Activated T-helper 9 cell treated with anti-CD3 and anti-CD28 coated beads, Interleukin-2, amount 50 U/mL, for 16 hours (primary cell): ENCODE measurements at places on chromosomes 3 and 15.
A peak's percentile ranks its signal among the peaks of the same experiment; 100 is the strongest.

DNA sequence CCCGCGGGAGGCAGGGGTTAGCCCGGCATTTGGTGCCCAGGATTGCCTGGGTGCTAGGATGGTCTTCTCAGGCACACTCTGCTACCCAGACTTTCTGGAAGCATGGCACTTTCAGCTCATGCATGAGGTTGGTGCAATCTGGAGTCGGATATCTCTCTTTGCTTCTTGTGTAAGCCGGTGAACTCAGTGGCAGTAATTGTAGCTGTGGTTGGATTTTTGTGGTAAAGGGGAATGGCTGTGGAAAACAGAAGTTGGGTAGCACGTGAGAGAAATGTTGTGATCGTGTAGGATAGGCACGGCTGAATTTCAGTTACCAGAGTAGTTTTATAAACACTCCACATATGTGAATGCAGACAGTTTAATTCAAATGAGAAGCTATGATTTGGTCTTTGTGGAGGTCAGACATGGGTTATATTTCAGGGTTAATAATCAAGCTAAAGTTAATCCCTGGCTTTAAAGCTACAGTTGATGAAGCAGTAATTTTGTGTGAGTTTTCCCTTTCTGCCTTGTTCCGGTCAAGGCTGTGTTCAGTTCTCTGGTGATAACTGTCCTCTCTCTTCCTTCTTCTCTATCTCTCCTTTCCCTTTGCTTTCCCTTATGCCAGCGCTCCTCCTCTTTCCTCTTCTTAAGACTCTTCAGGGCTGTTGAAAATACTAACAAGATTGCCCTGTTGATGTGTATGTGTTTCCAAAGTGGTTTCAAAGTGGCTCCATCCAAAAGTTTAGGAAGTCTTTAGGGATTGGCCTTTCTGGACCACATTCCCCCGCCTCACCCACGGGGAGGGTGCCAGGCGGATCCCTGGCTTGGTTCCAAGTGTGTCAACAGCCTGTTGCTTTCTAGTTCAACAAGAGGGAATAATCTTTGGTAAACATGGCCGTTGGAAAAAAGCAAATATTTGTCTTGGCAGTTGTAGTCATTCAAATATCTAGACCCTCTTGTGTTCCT, 404.6 kb upstream of the C2CD4B start:
- no peak for DNase-seq

GRCh38 chr15:69468241-69469121, 15.9 kb downstream of the RPLP1 start:
- DNase-seq, result peak; percentile 77

GRCh38 chr15:69988541-69989225, 109.0 kb downstream of the TLE3 start:
- DNase-seq, result no peak

DNA sequence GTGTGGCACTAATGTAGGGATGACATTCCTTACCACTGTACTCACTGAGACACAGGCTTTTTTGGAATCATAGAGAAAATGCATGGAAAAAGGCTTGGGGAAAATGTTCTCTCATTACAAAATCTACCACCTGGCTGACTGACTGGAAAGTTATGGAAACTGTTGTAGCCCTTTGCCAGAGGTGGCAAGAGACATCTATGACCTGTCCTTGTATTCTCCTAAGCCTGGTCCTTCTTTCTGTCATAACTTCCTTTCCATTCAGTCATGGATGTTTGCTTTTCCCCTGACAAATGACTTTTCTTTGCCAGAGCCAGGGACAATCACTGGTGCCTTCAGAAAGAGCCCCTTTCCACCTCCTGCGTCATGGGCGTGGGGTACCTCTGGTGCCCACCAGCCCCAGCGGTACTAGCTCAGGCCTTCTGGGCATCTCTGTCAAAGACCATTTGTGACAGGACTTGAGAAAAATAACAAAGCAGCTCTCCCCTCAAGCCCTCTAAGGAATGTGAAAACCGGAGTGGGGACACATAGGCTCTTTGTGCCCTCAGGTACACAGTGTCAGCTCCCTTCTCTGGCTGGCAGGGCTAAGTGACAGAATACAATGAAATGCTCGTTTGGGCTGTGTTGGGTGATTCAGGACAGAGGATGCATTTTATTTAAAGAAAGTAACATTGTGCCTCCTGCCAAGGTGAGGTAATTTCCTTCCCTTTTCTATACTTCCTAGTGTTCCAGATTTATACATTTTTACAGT, 381.1 kb upstream of the RASGRP1 start:
- no peak for DNase-seq

GRCh38 chr3:8868996-8869395, 94.3 kb downstream of the RAD18 start:
- no peak for DNase-seq

- no peak for DNase-seq
Observed at GRCh38 chr15:68566377-68566954, 12.3 kb upstream of the CORO2B start.

DNA sequence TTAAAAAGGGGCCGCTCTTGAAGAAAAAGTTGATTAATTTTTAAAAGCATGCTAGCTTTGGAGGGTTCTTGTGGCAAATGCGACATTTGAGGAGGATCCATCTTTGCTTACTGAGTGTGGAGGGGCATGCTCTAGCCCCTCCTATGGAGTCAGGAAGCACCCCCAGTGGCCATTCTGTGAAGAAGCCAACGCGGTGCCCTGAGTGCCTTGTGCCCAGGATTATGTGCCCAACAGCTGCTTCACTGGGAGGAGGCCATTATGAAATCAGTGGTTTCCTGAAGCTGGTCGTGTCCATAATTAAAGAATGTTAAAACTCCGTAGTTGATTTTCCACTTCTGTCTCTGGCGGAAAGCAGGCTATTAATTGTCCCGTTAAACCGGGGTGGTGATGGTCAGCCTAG, 69.1 kb upstream of the TNFAIP8L3 start:
- no peak for DNase-seq

GRCh38 chr3:151775314-151776258, 38.3 kb upstream of the AADAC start:
- no peak for DNase-seq

DNA sequence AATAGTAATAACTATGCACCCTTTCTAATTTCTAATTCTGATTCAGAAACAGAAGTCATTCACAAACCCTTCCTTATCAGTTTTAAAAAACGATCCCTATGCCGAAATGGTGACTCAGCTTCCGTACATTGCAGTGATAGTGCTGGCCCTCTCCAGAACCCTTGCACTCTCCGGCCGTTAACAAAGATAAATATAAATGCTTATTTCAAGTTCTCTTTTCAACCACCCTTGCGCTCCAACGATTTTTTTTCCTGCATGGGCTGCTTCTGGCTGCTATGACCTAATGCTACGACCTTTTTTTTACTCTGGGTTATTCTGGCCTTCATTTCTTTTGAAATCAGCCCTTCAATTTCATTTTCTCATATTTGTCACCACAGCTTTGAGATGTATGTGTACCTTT, 646.2 kb downstream of the NTRK3 start:
- DNase-seq, result no peak
